ENCODE measurements at places on chromosomes 5 and 9.
A peak's percentile ranks its signal among the peaks of the same experiment; 100 is the strongest.

DNA sequence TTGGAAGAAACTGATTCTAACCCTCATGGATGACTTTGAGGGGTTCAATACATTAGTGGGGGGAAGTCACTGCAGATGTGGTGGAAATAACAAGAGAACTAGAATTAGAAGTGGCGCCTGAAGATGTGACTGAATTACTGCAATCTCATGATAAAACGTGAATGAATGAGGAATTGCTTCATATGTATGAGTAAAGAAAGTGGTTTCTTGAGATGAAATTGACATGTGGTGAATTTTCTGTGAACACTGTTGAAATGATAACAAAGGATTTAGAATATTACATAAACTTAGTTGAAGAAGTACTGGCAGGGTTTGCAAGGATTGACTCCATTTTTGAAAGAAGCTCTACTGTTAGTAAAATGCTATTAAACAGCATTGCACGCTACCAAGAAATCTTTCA lies 113.0 kb downstream of the UGCG start:
- DNase-seq = no peak

DNA sequence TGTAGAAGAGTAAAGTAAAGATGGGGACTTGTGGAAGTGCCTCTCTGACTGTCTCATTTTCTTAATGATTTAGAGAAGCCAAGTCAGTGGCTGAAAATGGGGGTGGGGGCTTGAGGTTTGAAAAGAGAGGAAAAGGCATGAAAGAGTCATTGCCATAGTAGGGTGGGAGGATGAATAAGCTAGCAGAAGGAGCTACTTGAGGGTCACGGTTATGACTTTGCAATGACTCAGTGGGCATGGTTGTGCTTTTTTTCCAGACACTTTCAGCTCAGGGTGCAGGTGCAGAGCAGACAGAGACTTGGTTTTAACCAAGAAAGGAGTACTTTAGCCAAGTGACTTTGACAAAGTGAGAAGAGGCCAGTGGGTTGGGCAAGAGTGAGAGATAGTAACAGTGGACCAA lies 117.8 kb downstream of the PTTG1 start:
- DNase-seq = no peak

GRCh38 chr5:151775025-151775606 lies 3.4 kb downstream of the G3BP1 start:
- no peak for DNase-seq

- no peak for DNase-seq
Observed at GRCh38 chr9:6598249-6598725, 47.2 kb downstream of the GLDC start.

GRCh38 chr5:32107291-32107690 lies 66.8 kb downstream of the GOLPH3 start:
- no peak for DNase-seq

GRCh38 chr9:103261951-103262350 lies 266.8 kb downstream of the CYLC2 start:
- no peak for DNase-seq

DNA sequence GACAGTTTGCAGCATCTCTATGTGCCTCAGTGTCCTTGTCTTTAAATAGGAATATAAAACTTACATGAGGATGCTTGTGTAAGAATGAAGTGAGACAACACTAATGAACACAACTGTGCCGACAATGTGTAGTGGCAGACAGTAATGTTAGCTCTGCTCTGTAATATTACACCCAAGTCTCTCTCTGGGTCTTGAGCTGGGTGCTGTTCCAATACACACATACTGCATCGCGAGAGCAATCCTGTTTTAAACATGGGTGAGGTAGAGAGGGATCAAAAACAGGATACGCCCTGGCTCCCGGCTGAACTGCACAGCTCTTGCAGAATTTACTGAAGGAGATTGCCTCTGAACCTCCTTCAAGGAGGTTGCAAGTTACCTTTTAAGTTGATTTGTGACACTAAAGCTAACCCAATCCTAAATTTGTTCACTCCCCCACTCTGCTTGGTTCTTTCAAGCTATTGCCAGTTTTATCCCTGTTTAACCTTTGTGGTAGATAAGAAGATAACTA lies 155.2 kb upstream of the ISL1 start:
- DNase-seq = no peak

DNA sequence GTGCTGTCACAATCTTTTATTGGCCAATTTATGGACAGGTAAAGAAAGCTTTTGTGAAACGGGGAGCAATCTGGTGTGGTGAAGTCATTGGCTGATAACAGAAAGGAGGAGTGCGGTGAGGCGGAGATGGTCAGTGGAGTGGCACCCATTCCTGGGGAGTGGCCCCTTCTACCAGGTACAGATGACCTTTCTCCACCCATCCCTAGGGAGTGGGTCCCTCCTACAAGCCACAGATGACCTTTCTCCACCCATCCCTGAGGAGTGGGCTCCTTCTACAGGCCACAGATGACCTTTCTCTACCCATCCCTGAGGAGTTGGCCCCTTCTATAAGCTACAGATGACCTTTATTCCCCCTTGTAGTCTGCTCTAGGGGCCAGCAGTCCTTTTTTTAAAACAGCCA lies 267.6 kb upstream of the IRX2 start:
- DNase-seq = no peak

- peak; percentile 63 for DNase-seq
Observed at GRCh38 chr5:64147849-64148441, 17.7 kb upstream of the RNF180 start.

- no peak for DNase-seq
Observed at GRCh38 chr9:131227112-131227958, 49.0 kb downstream of the FAM78A start.

- DNase-seq = no peak
Observed at GRCh38 chr5:16000056-16000455, 179.5 kb downstream of the MARCHF11 start.

- DNase-seq = no peak
Observed at GRCh38 chr9:112061152-112061740, 113.9 kb downstream of the SUSD1 start.

DNA sequence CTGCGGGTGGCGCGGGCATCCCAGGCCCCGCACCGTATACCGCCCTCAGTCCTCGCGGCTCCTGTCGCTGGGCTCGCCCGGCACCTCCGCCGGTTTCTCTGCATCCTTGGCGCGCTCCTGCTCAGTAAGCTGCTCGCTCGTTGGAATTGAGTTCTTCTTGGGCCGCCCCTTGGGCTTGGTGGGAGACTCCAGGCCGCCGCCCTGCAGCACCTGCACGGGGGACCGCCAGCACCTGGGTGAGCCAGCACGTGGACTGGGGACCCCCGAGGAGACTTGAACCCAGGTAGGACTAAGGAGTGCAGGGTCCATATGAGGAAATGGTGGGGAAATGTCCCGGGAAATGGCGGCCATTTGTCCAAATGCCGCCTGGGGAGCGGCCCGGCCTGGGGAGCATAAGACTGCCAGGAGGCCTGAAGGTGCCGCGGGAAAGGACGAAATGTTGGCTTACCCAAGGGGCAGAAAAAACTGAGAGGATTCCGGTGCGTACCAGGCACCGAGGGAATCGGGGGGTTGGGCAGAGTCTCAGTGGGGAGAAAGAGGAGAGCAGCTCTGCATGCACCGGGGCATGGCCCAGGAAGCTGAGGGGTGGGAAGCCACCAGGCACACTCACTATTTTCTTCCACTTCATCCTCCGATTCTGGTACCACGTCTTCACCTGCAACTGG lies 2.9 kb downstream of the BARX1 start:
- no peak for DNase-seq

DNA sequence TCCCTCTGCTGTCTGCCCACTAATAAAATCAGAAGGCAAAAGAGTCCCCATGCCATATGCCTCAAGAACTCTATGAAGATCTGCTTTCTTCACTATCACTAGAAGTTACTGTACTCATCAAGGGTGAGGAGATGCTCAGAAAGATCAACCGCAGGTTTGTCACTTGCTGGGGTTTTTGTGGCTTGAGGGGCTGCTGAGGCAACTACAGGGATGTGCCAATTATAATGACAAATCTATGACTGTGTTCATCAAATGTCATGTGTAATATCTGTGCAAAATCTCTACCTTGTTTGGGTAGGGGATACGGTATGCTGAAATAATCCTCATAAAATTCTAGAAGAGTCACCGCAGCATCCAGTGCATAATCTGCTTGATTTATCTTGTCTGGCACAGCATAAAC lies 13.0 kb downstream of the ERAP1 start:
- DNase-seq = no peak
